ENCODE measurements at places on chromosomes 3 and 15.

DNA sequence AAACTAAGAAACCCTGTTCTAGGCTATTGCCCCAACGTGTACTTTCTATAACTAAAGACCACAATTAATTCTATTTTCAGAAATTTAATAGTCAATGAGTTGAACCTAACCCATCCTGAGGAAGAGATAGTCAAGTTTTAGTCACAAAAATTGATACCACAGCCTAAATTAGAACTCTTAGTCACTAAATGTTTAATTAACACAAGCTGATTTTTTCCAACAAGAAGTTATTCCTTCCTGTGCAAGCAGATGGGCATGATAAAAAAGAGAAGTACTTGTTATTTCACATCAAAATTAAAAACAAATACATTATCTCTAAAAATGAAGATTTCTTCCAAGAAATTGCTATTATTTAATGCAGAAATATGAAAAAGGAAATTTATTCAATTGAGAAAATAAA, 38.4 kb upstream of the TERB2 start:
- DNase-seq = no peak

DNA sequence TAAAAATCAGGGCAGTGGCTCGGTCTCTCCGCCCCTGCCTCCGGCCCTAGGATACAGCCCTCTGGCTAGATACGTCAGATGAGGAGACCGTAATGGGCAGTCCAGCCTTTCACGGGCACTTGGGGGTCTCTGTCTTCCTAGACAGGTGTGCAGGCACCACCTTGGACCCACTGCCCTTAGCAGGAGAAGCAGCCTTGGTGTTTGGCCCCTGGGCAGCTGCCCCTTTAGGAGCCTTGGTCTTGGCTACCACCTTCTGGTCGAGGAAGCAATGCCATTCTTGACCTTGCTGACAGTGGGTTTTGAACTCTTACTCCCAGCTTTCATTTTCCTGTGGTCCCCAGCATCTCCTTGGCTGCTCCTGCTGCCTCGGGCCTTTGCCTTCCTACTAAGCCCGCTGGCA, 149.7 kb upstream of the FRMD4B start:
- no peak for DNase-seq

- no peak for DNase-seq
Measured at GRCh38 chr3:87351937-87352336, 75.6 kb upstream of the POU1F1 start.

DNA sequence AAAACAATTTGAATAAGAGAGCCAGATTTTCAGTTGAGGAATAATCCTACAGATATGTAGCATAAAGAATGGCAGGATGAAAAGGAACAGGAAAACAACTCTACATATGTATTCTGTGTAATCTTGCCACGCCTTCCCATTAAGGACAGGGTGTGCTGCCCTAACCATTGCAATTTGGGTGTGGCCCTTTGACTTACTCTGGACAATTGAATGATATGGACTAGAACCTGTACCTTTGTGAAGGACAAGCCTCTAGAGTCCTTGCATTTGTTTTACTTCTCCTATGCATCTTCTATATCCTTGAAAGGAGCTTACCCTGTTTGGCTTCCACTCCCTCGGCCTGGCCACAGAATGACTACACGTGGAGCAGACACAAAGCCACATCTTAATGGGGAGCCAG, 1261.6 kb upstream of the GBE1 start:
- DNase-seq = no peak

DNA sequence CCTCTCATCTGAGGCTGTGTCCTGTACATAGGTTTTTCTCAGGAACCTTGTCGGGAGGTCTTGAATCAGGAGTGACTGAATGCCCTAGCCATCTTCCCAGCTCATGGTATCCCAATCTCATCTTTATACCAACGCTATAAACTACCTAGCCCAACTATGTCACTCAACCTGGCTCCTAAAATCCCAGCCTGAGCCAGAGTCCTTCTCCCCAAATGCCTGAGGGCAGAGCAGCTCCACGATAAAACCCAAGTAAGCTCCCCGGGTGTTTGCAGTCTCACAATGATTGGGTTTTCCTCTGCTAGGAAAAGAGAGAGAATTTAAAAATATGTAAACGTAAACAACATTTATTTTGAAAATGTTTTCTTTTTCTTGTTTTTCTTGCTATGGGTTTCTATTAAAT, 14.4 kb downstream of the EIF1B start:
- DNase-seq = no peak

GRCh38 chr3:172153335-172153861, 114.0 kb downstream of the FNDC3B start:
- peak; percentile 97 for DNase-seq

Measured in lower leg skin (tissue), 4 donors.